ENCODE measurements at places on chromosomes 7 and 10. TPM values are rescaled to one million over a fixed set of nuclear protein-coding genes. Genes with fewer than 3 reads are reported as not detected.

The SPDYE11 gene
- not detected for total RNA-seq

The TMEM209 gene
- 9.5 TPM for total RNA-seq

The DRGX gene
- not detected for total RNA-seq

The EPHA1 gene
- 51.5 TPM for total RNA-seq

The UTF1 gene
- total RNA-seq = not detected

The GRB10 gene
- 67.7 TPM for total RNA-seq

The BICC1 gene
- total RNA-seq = 1.1 TPM
